Activated T-helper 1 cell treated with anti-CD3 and anti-CD28 coated beads, Interleukin-12 subunit alpha, Interleukin-12 subunit beta, Interleukin-2, Interleukin-4 antibody, amounts not matched to agents 30 ng/mL and 10 ng/mL and 1 ng/mL, durations not matched to agents 14 hours and 24 hours and 36 hours (primary cell): ENCODE measurements at places on chromosomes 4 and X. TPM values are rescaled to one million over a fixed set of nuclear protein-coding genes. Genes with fewer than 3 reads are reported as not detected.

DNA sequence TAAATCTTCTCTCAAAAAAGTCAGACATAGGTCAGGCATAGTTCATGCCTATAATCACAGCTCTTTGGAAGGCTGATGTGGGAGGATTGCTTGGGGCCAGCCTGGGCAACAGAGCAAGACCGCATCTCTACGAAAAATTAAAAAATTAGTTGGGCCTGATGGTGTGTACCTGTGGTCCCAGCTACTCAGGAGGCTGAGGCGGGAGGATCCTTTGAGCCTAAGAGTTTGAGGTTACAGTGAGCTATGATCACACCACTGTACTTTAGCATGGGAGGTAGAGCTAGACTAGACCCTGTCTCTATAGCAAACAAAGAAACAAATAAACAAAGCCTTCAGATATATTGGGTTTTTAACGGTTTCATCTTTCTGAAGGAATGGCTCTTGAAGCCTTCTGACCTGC is 62.2 kb downstream of the DIPK2B start:
- no peak overlapping the region for H3K27ac ChIP-seq
- H3K4me3 ChIP-seq: no peak overlapping the region
- H3K4me1 ChIP-seq: no peaks in the 10 kb centered on the region
- H3K27me3 ChIP-seq: no peaks in the 10 kb centered on the region
- DNase-seq: no peak

GRCh38 chrX:154549766-154550165 is 2.3 kb downstream of the IKBKG start:
- H3K36me3 ChIP-seq: peaks cover 24% of the 10 kb centered on the region
- no peaks in the 10 kb centered on the region for H3K27me3 ChIP-seq
- peaks cover 24% of the 10 kb centered on the region for H3K4me1 ChIP-seq
- no peak for DNase-seq
- peak overlapping the region; percentile 58 for H3K27ac ChIP-seq

DNA sequence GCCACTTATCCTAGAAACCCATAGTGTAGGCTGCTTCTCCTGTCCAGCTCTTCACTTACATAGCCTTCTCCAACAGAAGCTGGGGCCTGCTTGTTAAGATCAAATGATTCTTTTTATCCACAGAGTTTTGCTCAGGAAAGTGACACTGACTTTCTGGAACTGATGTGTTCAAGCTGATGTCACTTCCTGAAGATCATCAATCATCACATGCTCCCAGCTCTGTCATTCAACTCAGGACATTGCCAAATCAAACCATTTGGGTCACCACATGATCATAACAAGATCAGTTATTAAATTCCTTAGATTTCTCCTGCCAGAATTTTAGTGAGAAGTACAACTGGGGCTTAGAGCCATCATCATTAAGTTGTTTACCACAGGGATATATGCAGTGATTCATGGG is 39.4 kb downstream of the GLRA3 start:
- no peak overlapping the region for H3K4me3 ChIP-seq
- H3K36me3 ChIP-seq: no peaks in the 10 kb centered on the region
- no peaks in the 10 kb centered on the region for H3K4me1 ChIP-seq
- no peak overlapping the region for H3K27ac ChIP-seq
- H3K27me3 ChIP-seq: no peaks in the 10 kb centered on the region

The EXOC1L gene
- not detected in 2 replicates for total RNA-seq

- H3K4me1 ChIP-seq: no peaks in the 10 kb centered on the region
- no peak for DNase-seq
- H3K27ac ChIP-seq: no peak overlapping the region
- no peaks in the 10 kb centered on the region for H3K27me3 ChIP-seq
- H3K4me3 ChIP-seq: no peak overlapping the region
These were observed 991.4 kb downstream of the CCSER1 start for GRCh38 chr4:91118597-91118996.

- no peak overlapping the region for H3K4me3 ChIP-seq
- H3K36me3 ChIP-seq: peaks cover 6% of the 10 kb centered on the region
- H3K27ac ChIP-seq: no peak overlapping the region
- H3K4me1 ChIP-seq: peaks cover 50% of the 10 kb centered on the region
- H3K27me3 ChIP-seq: no peaks in the 10 kb centered on the region
These were observed 201.7 kb downstream of the SPRY1 start for GRCh38 chr4:123598331-123598730.

The RLIM gene
- 30.5 and 31.4 TPM in 2 replicates for total RNA-seq

DNA sequence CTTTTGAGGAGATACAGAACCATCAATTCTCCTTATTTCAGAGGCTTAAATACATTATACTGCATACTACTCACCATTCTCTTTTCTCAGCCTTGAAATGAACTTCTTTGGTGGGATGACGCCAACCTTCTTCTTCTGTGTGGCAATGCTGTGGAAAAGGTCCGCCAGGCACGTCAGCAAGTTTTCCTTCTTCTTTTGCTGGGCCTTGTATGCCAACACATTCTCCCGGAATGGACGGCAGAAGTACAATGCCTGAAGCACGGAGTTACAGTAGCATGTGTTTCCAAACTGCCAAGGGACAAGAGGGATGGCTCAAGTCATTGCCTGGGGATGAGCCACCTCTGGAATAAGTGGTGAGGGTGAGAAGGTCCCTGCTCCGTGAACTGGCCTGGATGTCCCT is 31.2 kb downstream of the USP46 start:
- H3K27me3 ChIP-seq: no peaks in the 10 kb centered on the region
- no peaks in the 10 kb centered on the region for H3K4me1 ChIP-seq
- no peak for DNase-seq
- no peak overlapping the region for H3K27ac ChIP-seq
- peaks cover 10% of the 10 kb centered on the region for H3K36me3 ChIP-seq

DNA sequence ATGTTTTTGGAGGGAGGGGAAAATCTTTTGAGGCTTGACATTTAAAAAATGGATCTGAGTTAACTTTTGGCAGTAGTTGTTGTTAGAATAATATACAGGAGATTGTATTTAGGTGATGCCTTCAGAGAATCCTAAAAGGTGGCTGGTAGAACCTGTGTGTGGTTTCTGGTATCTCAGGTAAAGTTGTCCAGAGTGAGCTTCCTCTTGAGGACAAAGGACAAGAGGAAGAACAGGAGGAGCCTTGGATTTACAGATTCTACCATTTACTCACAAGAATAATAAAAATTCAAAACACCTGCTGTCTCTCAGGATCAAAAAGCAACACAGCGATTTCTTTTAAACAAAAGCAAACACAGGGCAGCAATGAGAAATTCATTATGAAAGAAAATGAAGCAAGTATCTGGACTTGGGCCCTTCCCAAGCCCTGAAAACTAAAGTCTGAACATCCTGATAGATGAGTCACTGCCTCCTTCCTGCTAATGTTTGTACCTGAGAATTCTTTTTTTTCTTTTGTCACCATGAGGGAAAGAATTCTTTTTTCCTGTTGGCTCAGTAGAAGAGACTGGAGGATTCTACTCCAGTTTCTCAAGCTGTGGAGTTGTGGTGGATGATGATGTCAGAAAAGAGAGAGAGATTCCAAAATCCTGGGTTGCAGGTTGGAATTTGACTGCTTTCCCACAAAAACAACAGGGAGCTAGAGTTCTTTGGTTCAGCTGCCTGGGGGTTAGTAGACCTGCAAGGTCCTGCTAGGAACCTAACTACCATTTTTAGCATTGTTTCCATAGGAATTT is 31.5 kb upstream of the RAPGEF2 start:
- no peaks in the 10 kb centered on the region for H3K36me3 ChIP-seq
- no peak for DNase-seq
- no peak overlapping the region for H3K4me3 ChIP-seq
- no peaks in the 10 kb centered on the region for H3K27me3 ChIP-seq
- H3K27ac ChIP-seq: no peak overlapping the region

GRCh38 chrX:65406532-65406931 is 128.1 kb downstream of the LAS1L start:
- H3K4me1 ChIP-seq: no peaks in the 10 kb centered on the region
- peak overlapping the region; percentile 54 for H3K4me3 ChIP-seq
- peaks cover 30% of the 10 kb centered on the region for H3K27me3 ChIP-seq
- H3K27ac ChIP-seq: no peak overlapping the region
- DNase-seq: peak; percentile 2
- H3K36me3 ChIP-seq: no peaks in the 10 kb centered on the region

The HPGD gene
- 2.6 and 3.1 TPM in 2 replicates for total RNA-seq

The GPR34 gene
- 0.66 and 1.2 TPM in 2 replicates for total RNA-seq

The ARX gene
- total RNA-seq: not detected in 2 replicates

DNA sequence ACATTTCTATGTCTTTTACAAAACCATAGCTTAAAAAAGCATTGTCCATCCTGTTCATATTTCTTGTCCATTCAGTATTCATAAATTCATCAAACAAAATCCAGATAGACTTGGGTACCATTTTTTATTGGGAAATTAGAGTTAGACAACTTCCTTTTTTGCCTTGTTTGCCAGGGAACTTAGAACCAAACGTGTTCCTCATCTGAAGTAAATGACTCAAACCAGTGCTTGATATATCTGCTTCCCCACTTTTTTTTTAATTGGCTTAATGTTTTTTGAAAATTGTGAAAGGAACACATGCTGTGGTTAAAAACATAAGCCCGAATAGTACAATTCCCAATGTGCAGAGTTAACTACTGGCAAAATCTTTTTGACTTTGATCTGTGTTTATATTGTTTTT is 44.2 kb downstream of the DLG3 start:
- H3K4me1 ChIP-seq: peaks cover 12% of the 10 kb centered on the region
- H3K4me3 ChIP-seq: no peak overlapping the region
- DNase-seq: no peak
- peaks cover 28% of the 10 kb centered on the region for H3K36me3 ChIP-seq
- no peaks in the 10 kb centered on the region for H3K27me3 ChIP-seq
- H3K27ac ChIP-seq: no peak overlapping the region

DNA sequence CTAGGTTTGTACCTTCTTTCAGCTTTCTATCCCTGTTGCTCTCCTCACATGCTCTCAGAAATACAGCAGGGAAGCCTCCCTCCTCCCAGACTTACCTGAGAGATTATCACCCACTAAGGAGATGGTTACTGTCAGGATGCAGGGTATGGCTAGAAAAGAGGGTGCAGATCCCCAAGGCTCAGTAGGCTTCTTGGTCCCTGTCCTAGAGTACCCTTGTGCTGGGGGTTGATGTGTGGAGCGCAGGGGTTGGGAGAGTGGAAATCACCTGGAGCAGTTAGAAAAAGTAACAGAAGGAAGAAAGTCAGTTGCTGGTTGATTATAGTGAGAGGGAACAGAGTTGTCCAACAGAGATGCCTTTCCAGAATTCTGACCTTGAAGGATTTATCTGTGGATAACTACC is 80.2 kb downstream of the CNGA2 start:
- DNase-seq: no peak
- H3K27ac ChIP-seq: no peak overlapping the region
- H3K27me3 ChIP-seq: no peaks in the 10 kb centered on the region
- H3K36me3 ChIP-seq: no peaks in the 10 kb centered on the region
- no peak overlapping the region for H3K4me3 ChIP-seq
- H3K4me1 ChIP-seq: no peaks in the 10 kb centered on the region

The USP27X gene
- 1.2 and 1.9 TPM in 2 replicates for total RNA-seq

The PAGE2B gene
- total RNA-seq: not detected in 2 replicates

The VCX3B gene
- not detected in 2 replicates for total RNA-seq

The DKK2 gene
- total RNA-seq: not detected in 2 replicates

DNA sequence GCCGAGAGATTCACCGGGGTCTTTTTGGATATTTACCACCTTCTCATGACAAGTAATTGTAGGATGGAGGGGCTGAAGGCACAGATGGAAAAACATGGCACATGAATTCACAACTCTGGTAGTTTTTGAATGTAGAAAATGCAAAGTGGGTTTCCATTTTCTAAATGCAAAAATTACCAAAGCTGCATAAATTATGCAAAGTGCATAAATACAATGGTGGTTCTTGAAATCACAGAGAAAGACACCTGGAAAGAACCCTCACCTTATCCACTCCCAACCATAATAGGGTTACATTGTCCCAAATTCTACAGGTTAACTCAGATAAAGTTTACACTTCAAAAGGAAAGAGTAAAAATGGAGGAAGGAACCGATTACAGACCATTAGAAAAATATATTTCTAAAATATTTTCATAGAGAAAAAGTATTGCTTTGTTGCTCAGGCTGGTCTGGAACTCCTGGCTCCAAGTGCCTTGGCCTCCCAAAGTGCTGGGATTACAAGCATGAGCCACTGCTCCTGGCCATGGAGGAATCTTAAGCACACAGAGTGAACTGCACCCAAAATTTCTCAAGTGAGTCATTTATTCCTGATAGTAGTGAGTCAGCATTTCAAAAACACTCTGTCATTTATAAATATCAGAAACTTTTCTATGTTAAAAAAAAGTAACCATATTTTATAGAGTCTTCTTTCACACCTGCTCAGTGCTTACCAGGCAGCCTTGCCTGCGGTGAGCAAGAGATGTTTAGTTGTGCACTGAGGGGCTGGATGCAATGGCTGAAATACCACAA is 101.4 kb downstream of the FIP1L1 start:
- no peak for DNase-seq
- no peak overlapping the region for H3K4me3 ChIP-seq
- no peaks in the 10 kb centered on the region for H3K36me3 ChIP-seq

- DNase-seq: no peak
- peaks cover 9% of the 10 kb centered on the region for H3K27me3 ChIP-seq
- no peak overlapping the region for H3K27ac ChIP-seq
- no peaks in the 10 kb centered on the region for H3K36me3 ChIP-seq
These were observed 139.5 kb downstream of the PDGFRA start for GRCh38 chr4:54368281-54369265.

DNA sequence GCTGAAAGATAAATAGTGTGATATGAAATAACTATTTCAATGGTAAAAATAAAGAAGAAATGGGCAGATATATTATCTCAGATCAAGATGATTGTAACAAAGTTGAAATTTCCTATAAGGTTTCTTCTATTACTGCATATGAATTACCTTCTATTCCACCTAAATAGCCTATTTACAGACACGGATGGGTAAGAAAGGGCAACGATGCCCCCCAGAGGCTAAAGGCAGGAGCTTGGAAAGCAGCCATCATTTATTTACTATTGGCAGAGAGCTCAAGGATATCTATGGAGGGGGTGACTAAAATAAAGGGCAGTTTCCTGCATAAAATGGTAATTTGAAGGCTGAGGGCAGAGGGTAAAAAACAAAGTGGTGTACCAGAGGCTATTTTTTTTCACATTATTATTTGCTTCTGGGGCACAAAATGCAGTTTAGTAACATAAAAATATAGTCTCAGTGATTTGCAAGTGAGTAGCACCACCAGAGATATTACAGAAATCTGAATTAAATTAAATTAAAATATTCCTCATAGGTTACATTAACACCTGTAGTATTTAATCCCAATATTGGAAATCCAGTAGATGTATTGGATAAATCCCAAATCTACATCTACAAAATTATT is 123.1 kb downstream of the BTC start:
- H3K4me3 ChIP-seq: no peak overlapping the region
- no peak overlapping the region for H3K27ac ChIP-seq
- no peak for DNase-seq
- no peaks in the 10 kb centered on the region for H3K36me3 ChIP-seq
- H3K27me3 ChIP-seq: peaks cover 2% of the 10 kb centered on the region
- H3K4me1 ChIP-seq: no peaks in the 10 kb centered on the region

GRCh38 chr4:86401826-86402225 is 42.0 kb upstream of the MAPK10 start:
- H3K36me3 ChIP-seq: no peaks in the 10 kb centered on the region
- DNase-seq: no peak
- no peaks in the 10 kb centered on the region for H3K4me1 ChIP-seq
- no peak overlapping the region for H3K27ac ChIP-seq
- H3K27me3 ChIP-seq: no peaks in the 10 kb centered on the region

- no peak for DNase-seq
- no peaks in the 10 kb centered on the region for H3K27me3 ChIP-seq
- H3K4me3 ChIP-seq: no peak overlapping the region
- no peaks in the 10 kb centered on the region for H3K4me1 ChIP-seq
- no peak overlapping the region for H3K27ac ChIP-seq
These were observed 516.8 kb upstream of the FAM241A start for GRCh38 chr4:111628437-111628836.

The CENPC gene
- 27.7 and 29.2 TPM in 2 replicates for total RNA-seq

GRCh38 chrX:136577552-136577951 is 45.5 kb downstream of the VGLL1 start:
- peak overlapping the region; percentile 80 for H3K27ac ChIP-seq
- H3K36me3 ChIP-seq: no peaks in the 10 kb centered on the region
- H3K4me3 ChIP-seq: peak overlapping the region; percentile 42
- peaks cover 42% of the 10 kb centered on the region for H3K4me1 ChIP-seq
